ENCODE measurements at places on chromosomes 2 and 18. TPM values are rescaled to one million over a fixed set of nuclear protein-coding genes. Genes with fewer than 3 reads are reported as not detected.

DNA sequence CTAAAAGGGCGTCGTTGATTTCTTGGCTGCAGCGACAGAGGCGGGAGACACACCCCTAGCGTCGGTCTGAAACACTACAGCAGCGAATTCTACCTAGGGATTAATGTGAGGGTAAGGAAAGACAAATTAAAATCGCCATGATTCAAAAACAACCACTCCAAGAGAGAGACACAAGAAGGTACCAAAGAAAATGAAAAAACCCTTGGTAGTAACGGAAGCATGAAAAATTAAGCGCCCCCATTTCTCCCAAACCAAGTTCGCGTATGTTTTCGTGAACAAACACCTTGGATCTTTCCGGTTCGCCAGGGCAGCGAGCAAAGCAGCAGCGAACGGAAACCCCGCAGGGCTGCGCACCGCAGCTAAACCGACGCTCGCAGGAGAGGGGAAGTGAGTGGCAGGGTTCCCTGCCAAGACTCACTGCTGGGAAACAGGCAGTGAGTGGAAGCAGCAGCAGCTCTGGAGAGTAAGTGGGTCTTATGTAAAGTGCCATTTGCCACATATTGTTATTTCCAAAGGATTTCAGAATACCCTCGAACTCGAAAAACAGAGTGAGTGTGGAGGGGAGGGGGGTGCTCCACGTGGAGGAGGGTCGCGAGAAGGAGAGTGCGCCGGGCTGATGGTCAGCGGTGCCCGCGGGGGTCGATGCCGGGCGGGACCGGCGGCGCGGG lies 1.0 kb downstream of the PPP3R1 start:
- H3K4me1 ChIP-seq: peaks cover 32% of the 10 kb centered on the region
- H3K27ac ChIP-seq: peak overlapping the region; percentile 68
- no peaks in the 10 kb centered on the region for H3K36me3 ChIP-seq
- no peaks in the 10 kb centered on the region for H3K27me3 ChIP-seq
- DNase-seq: peak; percentile 52

DNA sequence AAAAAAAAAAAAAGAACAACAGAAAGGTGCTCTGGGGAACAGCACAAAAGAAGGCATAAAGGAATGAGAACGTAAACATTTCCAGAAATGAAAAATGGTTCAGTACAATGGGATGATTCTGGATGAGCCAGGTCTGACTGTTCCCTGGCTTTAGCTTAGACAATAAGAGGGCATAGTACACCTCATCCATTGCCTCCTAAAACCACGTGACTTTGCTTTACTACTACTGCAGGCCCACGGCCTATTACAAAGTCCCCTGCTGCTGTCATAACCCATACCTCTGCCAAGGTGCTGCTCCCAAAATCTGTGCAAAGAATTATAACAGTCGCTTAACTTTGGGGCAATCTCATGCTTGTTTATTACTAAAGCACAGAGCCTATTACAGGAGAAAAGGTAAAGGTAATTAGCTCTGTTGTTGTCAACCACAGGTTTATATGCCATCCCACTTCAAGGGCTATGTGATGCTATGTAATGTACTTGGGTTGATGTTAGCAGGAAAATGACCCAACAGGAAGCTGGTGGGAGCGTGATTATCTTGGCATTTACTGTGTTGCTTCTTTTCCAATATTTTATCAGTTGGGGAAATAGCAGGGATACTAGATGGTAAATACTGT lies 26.8 kb downstream of the STK17B start:
- H3K4me1 ChIP-seq: no peaks in the 10 kb centered on the region
- peaks cover under 1% of the 10 kb centered on the region for H3K36me3 ChIP-seq
- DNase-seq: no peak
- no peaks in the 10 kb centered on the region for H3K27me3 ChIP-seq
- no peak overlapping the region for H3K27ac ChIP-seq

DNA sequence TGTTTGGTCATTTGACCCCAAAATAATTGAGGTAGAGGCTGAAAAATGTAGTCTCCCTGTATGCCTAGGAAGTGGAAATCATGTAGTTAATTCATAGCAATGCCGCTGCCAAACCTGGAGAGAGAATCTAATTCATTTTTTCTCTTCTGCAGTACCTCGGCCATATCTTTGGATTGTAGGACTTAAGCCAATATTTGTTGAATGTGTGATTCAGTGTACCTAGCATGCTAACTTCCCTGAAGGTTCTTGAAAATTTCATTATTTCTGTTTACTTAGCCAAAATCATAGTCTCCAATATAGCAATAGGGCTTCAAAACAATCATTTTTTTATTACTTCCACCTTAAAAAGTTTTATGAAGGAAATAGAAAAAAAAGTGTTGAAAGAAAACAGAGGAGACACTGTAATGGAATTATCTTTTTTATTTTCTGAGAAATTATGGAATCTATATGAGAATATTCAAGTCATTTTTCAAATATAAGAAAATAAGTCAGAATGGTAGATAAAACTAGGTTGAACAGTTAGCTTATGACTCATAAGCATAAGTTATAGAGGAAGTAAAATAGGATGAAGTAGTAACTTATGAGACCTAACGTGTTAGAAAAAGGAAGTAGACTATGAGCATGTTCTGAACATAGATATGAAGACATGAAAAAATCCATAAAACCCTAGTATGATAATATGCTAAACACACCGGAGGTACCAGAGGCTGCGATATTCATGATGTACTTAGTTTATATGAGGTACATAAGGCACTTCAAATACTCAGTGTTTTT lies 35.2 kb upstream of the CDH19 start:
- DNase-seq: no peak
- H3K27ac ChIP-seq: no peak overlapping the region
- H3K36me3 ChIP-seq: no peaks in the 10 kb centered on the region
- H3K4me1 ChIP-seq: no peaks in the 10 kb centered on the region
- H3K4me3 ChIP-seq: no peak overlapping the region

GRCh38 chr2:241289053-241289452 lies 26.4 kb downstream of the HDLBP start:
- no peak for DNase-seq
- no peaks in the 10 kb centered on the region for H3K36me3 ChIP-seq
- H3K4me1 ChIP-seq: no peaks in the 10 kb centered on the region
- no peaks in the 10 kb centered on the region for H3K27me3 ChIP-seq

DNA sequence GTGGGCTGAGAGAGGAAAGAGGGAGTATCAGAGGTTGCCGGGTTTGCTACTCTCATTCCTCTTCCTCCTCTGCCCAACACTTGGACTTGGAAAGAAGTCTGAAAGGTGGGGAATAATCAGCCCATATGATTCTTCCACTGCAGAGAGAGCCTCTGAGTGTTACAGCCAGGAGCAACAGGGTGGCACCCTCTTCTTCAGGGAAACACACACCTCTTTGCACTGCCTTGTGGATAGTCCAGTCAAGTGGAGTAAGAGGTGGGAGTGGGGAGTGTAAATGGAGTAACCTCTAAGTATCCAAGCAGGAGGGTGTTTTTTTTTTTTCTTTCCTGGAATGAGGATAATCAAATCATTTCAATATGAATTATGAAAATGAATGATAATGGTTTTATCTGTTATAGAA lies 9.0 kb upstream of the SERPINB8 start:
- H3K27me3 ChIP-seq: no peaks in the 10 kb centered on the region
- peaks cover 15% of the 10 kb centered on the region for H3K36me3 ChIP-seq
- no peak overlapping the region for H3K27ac ChIP-seq

GRCh38 chr2:233993461-233993860 lies 57.0 kb upstream of the SPP2 start:
- no peak overlapping the region for H3K27ac ChIP-seq
- peaks cover 15% of the 10 kb centered on the region for H3K4me1 ChIP-seq
- no peak overlapping the region for H3K4me3 ChIP-seq
- DNase-seq: no peak
- H3K27me3 ChIP-seq: no peaks in the 10 kb centered on the region

- no peaks in the 10 kb centered on the region for H3K36me3 ChIP-seq
- H3K27ac ChIP-seq: no peak overlapping the region
- H3K4me3 ChIP-seq: no peak overlapping the region
- peaks cover 10% of the 10 kb centered on the region for H3K4me1 ChIP-seq
- DNase-seq: no peak
- H3K27me3 ChIP-seq: no peaks in the 10 kb centered on the region
Observed at GRCh38 chr2:158546412-158547144, 89.8 kb downstream of the PKP4 start.

DNA sequence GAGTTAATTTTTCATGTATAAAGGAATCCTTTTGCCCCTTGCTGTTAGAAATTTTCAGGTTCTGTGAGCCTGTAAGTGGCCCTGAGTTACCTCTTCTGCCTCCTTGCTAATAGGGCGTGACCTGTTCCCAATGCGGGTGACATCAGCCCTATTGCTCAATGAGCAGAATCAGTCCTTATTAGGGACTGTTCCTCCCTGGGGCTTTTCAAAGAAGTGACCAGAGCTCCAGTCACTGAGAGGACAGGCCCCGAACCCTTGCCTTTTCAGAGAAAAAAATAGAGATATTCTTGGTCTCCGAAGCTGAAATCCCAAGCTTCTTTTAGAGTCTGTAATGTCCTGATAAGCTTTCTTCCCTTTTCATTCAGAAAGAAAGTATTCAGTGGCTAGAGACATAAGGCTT lies 8.2 kb upstream of the APOB start:
- no peak overlapping the region for H3K4me3 ChIP-seq
- DNase-seq: no peak
- H3K36me3 ChIP-seq: no peaks in the 10 kb centered on the region
- peaks cover 14% of the 10 kb centered on the region for H3K27me3 ChIP-seq
- no peak overlapping the region for H3K27ac ChIP-seq

GRCh38 chr2:102358496-102358895 lies 2.9 kb downstream of the IL18R1 start:
- DNase-seq: no peak
- H3K36me3 ChIP-seq: no peaks in the 10 kb centered on the region
- peaks cover 3% of the 10 kb centered on the region for H3K4me1 ChIP-seq

DNA sequence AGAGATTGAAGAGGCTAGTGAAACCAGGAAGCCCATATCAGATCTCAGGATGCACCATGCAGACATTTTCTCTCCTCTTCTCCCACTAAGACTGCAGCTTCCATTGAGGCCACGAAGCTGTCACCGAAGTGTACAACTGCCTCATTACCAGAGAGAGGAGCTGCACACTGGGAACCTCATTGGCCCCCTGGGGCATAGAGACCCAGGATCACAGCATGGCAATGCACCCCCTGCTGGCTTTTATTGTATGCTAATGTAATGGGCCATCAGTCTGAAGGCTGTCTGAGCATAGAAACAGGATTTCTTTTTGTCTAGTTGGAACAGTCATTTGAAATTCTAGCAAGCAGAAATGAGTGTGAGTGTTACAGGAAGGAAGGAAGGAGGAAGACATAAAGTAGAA lies 861.6 kb upstream of the CELF4 start:
- H3K36me3 ChIP-seq: no peaks in the 10 kb centered on the region
- H3K4me1 ChIP-seq: peaks cover 9% of the 10 kb centered on the region
- no peaks in the 10 kb centered on the region for H3K27me3 ChIP-seq
- H3K27ac ChIP-seq: no peak overlapping the region
- H3K4me3 ChIP-seq: no peak overlapping the region
- peak; percentile 1 for DNase-seq

DNA sequence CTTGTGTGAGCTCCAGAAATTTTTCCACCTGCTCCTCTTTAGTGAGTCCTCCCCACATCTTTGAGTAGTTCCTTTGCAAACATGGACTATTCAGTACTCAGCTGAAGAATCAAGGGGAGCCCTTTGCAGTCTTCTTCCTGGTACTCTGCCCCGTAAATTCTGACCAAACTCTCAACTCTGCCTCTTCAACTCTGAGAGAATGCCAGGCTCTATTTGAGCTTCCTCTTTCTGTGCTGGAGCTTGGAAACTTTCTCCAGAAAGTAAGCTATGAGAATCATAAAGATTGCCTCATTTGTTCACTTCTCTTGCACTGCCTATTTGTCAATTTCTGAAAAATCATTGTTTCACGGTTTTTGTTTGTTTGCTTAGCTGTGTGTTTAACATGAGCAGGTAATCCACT lies 7.4 kb upstream of the STAT4 start:
- no peak overlapping the region for H3K4me3 ChIP-seq
- H3K36me3 ChIP-seq: peaks cover 2% of the 10 kb centered on the region
- no peaks in the 10 kb centered on the region for H3K4me1 ChIP-seq
- no peak for DNase-seq
- no peaks in the 10 kb centered on the region for H3K27me3 ChIP-seq
- no peak overlapping the region for H3K27ac ChIP-seq

- H3K36me3 ChIP-seq: no peaks in the 10 kb centered on the region
- DNase-seq: no peak
- H3K4me1 ChIP-seq: no peaks in the 10 kb centered on the region
- H3K27ac ChIP-seq: peak overlapping the region; percentile 57
- no peak overlapping the region for H3K4me3 ChIP-seq
Observed at GRCh38 chr2:147789287-147789686, 55.5 kb upstream of the ACVR2A start.

GRCh38 chr2:209940936-209941335 lies 61.5 kb upstream of the RPE start:
- peaks cover 39% of the 10 kb centered on the region for H3K4me1 ChIP-seq
- H3K4me3 ChIP-seq: no peak overlapping the region
- no peaks in the 10 kb centered on the region for H3K27me3 ChIP-seq
- no peak overlapping the region for H3K27ac ChIP-seq

DNA sequence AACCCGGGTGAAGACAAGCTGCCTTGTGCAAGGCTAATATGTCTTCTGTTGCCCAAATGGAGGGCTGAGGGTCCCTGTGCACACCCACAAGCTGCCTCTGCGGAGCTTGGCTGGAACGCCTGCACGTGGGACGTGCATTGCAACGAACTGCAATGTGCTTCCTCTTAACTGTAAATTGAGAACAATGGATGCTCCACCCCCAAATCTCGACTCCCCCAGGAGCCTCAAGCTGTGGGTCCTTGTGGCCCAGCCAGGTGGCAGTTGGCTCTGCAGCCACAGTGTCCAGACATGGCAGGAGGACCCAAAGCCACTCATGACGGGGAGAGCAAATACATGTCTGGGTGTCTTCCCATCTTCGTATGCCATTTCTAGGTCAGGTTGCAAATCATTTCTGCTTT lies 90.1 kb downstream of the TWIST2 start:
- H3K27ac ChIP-seq: no peak overlapping the region
- DNase-seq: no peak
- no peaks in the 10 kb centered on the region for H3K36me3 ChIP-seq
- peaks cover 12% of the 10 kb centered on the region for H3K27me3 ChIP-seq
- H3K4me3 ChIP-seq: no peak overlapping the region
- no peaks in the 10 kb centered on the region for H3K4me1 ChIP-seq

GRCh38 chr2:238967031-238967977 lies 119.4 kb downstream of the TWIST2 start:
- H3K36me3 ChIP-seq: no peaks in the 10 kb centered on the region
- H3K27me3 ChIP-seq: no peaks in the 10 kb centered on the region
- no peak overlapping the region for H3K27ac ChIP-seq
- no peak for DNase-seq

DNA sequence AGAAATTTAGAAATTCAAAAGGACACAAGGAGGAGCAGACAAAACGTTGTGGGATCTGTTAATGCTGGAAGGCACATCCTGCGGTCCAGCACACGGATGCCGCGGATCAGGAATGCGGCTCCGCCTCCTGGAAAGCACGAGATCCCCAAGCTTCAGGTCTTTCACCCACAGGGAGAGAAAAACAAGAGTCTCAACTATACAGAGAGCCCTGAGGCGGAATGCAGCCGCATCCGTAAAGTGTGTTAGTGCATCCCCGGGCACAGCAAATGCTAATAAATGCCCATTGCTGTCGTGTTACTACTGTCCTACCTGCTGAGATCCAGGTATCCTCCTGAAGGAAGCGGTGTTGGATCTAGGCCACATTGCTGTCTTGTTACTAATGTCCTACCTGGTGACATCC lies 303.9 kb downstream of the EIPR1 start:
- no peaks in the 10 kb centered on the region for H3K36me3 ChIP-seq
- no peak overlapping the region for H3K4me3 ChIP-seq
- no peak overlapping the region for H3K27ac ChIP-seq
- H3K27me3 ChIP-seq: peaks cover 3% of the 10 kb centered on the region
- DNase-seq: no peak

The RAD51AP2 gene
- total RNA-seq: 0.16 TPM

The AAK1 gene
- 48.0 TPM for total RNA-seq

The FAM110C gene
- total RNA-seq: 0.09 TPM

The GAD1 gene
- total RNA-seq: 0.39 TPM

The VWA3B gene
- not detected for total RNA-seq

The AGXT gene
- total RNA-seq: not detected

The IL1RN gene
- total RNA-seq: not detected

Data from neural crest cell (in vitro differentiated cells).